ENCODE measurements at places on chromosomes 3 and 15.

- no peak for DNase-seq
Observed at GRCh38 chr3:169660709-169661360, 2.7 kb downstream of the MECOM start.

GRCh38 chr3:13901935-13902584 lies 22.2 kb upstream of the WNT7A start:
- DNase-seq = no peak

DNA sequence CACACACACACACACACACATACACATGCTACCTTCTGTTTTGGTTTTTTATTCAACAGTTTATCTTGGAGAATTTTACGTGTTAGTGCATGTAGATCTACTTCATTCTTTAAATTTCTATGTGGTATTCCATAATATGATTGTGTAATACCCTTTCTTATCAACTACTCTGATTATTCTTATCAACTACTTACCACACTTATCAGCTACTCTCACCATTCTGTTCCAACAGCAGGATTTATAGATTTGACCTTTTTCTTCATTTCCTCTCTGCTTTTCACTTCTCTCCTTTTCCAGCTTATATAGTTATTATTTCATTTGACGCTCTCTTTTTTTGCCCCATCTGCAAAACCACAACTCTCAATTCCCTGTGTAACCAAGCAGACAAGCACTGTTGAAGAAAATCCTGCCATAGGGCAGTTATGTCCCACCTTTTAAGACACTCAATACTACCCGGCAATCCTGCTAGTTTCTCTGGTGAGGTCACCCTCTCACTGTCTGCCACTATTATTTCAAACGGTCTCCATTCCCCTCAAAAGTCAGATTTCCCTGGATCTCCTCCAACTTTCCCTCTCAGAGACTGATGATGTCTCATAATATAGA lies 56.9 kb upstream of the SATB1 start:
- no peak for DNase-seq

- no peak for DNase-seq
Observed at GRCh38 chr3:124467980-124468902, 262.0 kb upstream of the UMPS start.

DNA sequence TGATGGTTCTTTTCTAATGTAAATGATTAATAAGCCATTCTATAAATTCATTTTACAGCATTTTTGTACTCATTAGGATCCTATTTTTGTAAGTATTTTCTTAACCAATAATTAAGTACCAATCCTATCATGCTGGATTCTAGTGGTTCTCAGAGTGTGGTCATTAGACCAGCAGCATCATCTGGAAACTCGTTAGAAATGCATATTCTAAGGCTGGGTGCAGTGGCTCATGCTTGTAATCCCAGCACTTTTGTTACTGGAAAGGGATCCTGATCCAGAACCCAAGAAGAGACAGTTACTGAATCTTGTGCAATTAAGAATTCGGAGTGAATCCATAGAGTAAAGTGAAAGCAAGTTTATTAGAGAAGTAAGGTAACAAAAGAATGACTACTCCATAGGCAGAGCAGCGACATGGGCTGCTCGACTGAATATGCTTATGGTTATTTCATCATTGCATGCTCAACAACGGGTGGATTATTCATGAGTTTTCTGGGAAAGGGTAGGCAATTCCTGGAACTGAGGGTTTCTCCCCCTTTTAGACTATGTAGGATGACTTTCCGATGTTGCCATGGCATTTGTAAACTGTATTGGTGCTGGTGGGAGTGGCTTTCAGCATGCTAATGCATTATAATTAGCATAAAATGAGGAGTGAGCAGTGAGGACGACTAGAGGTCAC lies 9.9 kb upstream of the CEMIP start:
- DNase-seq = no peak

GRCh38 chr15:45586125-45586524 lies 1.1 kb upstream of the BLOC1S6 start:
- DNase-seq = no peak

DNA sequence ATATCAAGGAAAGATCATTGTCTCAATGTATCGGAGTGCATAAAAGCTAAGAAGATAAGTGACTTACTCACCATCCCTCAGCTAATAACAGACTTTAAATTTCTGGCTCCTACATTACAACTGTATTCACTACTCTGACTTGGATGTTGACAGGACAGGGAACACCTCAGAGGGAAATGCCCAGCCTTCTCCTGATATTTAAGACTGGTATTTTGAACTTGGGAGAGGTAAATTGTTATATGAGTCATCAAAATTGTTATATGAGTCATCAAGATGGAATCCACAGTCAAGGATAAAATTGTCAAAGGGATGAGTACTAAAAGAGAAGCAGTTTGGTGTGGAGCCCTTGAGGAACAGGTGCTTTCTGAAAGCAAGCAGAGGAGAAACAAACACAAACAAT lies 961.4 kb downstream of the VGLL3 start:
- DNase-seq = no peak

- DNase-seq = no peak
Observed at GRCh38 chr3:107543666-107544065, 20.9 kb downstream of the BBX start.

DNA sequence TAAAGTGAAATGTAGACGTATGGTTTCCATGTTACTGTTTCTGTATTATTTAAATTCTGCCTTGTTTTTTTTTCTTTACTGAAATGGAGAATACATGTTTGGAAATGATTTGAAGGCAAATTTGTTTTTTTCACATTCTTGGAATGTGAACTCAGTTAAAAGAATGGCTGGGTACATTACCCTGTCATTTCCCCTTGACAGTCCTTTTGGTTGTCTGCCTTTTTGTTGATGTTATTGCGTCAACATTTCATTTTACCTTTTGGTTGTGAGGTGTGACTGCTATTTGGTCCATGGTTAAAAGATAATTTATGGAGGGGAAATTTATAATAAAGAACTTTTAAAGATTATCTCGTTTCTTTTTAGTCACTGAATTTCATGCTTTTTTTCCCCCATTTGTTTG lies 3.2 kb upstream of the GPR171 start:
- no peak for DNase-seq

- DNase-seq = no peak
Observed at GRCh38 chr3:18282507-18282906, 142.6 kb downstream of the SATB1 start.

DNA sequence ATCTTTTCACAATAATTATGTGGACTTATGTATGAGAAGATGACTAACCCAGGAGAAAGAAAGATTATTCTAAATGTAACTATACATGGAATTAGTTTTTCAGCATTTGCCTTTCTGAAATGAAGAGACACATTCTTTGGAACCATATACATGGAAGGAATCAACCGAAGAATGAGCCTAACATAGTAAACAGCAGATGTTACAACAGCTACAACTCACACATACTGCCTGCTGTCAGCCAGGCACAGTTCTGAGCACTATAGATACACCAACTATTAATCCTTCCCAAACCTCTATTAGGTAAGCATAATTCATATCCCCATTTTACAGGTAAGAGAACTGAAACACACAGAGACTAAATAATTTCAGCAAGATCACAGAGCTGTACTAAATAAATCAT lies 840.0 kb downstream of the ROBO1 start:
- no peak for DNase-seq

DNA sequence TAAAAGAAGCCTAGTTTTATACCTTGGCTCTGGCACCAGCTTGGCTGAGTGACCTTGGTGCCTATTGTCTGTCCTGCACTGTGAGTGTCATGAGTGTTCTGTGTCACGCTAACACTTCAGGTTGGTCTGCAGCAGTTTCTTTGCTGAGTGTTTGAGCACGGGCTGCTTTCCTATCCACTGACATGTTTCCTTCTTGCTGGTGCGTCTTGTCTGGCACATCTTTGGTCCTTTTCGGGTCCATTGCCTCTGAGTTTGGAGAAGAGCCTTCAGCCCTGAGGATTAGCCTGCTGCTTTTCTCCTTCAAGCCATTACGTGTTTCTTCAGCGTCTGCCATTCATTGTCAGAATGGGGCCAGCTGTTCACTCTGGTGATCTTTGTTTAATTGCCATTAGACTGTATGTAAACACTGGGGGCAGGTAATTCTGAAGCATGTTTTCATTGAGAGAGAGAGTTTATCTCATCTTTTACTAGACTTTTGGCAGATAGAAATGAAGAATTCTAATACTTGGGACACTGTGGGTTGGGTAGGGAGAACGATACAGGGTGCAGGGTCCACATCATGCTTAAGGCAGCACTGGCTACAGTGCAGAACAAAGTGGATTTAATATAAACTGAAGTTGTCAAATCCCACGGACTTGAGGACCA lies 55.5 kb downstream of the LRRC28 start:
- no peak for DNase-seq
